ENCODE measurements at places on chromosomes 13 and 19. TPM values are rescaled to one million over a fixed set of nuclear protein-coding genes. Genes with fewer than 3 reads are reported as not detected.

The CLEC11A gene
- 3.0 TPM for total RNA-seq

The PPFIA3 gene
- total RNA-seq = 5.0 TPM

GRCh38 chr19:40599331-40599901, 1.8 kb upstream of the LTBP4 start:
- DNase-seq = no peak

GRCh38 chr19:34667349-34668076, 9.4 kb downstream of the SCGB2B2 start:
- DNase-seq = no peak

GRCh38 chr13:111620166-111620565, 299.7 kb downstream of the TEX29 start:
- no peak for DNase-seq

DNA sequence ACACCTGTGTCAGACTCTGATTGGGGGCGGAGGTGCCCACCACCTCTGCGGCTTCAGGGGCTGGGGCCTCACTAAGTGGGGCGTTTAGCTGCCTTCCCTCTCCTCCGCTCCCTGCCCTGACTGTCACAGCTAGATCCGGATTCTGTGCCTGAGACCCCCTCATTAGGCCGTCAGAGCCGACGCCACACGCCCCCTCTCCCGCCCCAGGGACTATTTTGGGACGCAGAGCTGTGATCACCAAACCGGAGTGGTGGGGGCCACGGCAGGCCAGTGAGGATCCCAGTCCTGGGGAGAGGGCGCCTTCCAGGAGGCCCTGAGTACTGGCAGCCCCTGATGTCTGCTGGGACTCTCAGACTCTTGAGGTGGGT, 762 bp downstream of the KANK3 start:
- DNase-seq = no peak

GRCh38 chr13:73966331-73966730, 167.9 kb downstream of the KLF12 start:
- DNase-seq = no peak

GRCh38 chr19:6402058-6402457, 9.1 kb upstream of the GTF2F1 start:
- DNase-seq = no peak

The JSRP1 gene
- total RNA-seq = 0.35 TPM

The PTH2 gene
- not detected for total RNA-seq

The WDR88 gene
- total RNA-seq = 0.38 TPM

DNA sequence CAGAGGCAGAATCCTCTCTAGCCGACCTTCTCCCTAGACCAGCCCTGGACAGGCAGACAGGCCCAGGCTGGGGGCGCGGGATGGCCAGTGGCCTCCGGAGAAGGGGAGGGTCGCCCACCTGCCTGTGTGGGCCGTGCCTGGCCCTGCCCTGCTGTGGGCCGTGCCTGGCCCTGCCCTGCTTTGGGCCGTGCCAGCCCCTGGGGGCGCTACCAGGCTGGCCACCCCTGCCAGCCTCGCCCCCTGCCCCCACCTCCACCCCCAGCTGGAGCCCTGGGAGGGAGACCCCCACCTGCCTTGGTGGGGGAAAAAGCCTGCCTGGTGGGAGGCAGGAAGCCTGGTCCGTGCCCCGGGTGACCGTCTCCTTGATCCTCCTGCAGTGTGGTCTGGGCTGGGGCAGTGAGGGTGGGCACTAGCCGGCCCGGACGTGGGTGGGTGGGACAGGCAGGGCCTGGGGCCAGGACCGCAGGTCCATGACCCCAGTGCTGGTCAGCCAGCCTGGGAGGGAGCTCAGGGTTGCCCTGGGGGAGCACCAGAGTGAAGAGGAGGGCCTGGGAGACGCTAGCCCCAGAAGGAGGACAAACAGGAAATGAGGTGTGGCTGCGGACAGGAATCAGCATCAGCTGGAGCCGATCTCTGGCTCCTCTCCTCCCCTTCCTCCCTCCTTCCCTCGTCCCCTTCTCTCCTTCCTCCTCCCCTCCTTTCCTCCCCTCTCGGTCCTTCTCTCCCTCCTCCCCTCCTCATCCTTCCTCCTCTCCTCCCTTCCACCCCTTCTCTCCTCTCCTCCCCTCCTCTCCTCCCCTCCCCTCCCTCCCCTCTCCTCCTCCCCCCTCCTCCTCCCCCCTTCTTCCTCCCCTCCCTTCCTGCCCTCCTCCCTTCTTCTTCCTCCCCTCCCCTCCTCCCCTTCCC, 5.1 kb upstream of the MKNK2 start:
- peak; percentile 74 for DNase-seq

GRCh38 chr13:77696006-77696878, 1.2 kb upstream of the SLAIN1 start:
- DNase-seq = no peak

- no peak for DNase-seq
Observed at GRCh38 chr13:31236211-31236786, 36.5 kb downstream of the B3GLCT start.

- DNase-seq = no peak
Observed at GRCh38 chr13:23320926-23321534, 112.5 kb downstream of the SACS start.

The SIGLEC7 gene
- 0.97 TPM for total RNA-seq

All from Right ventricle myocardium superior (tissue), 1 donor.